ENCODE measurements at places on chromosomes 7 and 10.
A peak's percentile ranks its signal among the peaks of the same experiment; 100 is the strongest.

DNA sequence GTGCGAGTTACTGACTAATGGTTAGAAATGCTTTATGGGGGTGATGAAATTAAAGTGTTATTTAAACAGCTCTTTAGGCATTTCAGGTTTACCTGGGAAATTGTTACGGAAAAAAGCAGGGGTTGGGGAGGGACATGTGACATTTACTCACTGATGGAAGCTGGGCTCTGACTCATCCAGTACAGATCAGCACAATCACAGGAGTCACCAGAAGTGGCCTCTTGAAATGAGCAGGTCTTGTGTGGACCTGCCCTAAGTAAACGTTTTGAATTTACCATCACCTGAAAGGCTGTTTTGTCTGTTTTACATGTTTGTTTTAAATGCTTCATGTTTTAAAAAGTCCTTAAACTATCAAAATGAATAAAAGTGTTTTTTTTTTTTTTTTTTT is 2.3 kb downstream of the GLRX3 start:
- DNase-seq = no peak

DNA sequence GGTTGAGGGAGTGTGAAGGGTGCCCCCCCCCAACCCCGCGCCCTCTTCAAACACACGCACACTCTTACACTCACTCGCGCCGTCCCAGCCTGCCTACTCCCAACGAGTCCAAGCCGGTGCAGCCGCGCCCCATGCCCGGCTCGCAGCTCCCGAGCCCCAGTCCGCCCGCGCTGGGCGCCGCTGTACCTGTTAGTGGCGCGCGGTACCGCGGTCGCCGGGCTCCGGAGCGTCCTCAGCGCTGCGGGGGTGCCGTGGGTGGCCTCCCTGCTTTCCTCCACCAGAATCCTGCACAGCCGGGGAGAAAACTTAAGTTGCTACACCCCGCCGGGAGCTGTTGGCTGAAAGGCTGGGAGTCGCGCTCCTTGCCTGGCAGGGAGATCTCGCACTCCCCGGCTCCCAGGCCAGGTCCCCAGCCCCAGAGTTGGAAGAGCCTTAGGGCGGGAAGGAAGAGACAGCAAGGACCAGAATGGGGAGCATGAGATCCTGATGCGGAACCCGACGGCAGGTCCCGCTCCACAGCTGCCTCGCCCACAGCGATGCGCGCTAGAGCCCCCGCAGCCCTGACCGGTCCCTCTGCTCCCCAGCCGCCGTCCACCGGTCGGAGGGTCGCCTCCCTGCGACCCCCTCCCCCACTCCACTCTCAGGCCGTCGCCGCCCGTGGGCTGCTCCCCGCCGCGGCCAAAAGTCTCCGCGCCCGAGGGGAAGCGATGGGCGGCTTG is 863 bp downstream of the ST8SIA6 start:
- peak; percentile 22 for DNase-seq

GRCh38 chr10:22317076-22317370 is 835 bp downstream of the COMMD3 start:
- no peak for DNase-seq

- DNase-seq = no peak
These were observed 257.1 kb downstream of the CAMK1D start for GRCh38 chr10:12606461-12606860.

DNA sequence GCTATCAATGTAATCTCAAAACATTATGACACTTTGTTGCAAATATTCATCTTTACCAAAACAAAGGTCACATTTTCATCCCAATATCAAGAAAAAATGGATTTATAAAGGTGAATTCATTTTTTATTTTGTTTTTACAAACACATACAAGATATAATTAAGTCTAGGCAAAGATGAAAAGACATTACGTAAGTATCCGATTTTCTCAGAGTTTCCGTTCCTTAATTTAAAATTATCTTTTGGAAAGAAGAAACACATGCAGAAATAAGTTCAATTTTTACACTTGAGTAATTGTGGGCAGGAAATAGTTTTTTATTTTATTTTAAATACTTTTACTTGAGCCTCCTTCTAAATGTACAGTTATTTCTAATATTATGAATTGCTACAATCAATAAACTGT is 24.6 kb downstream of the RTKN2 start:
- DNase-seq = no peak

Measured in NCI-H524 (cell line).